ENCODE measurements at places on chromosomes 2 and 18.

GRCh38 chr18:50830544-50830943 lies 10.7 kb upstream of the MRO start:
- no peak for DNase-seq

GRCh38 chr2:174337337-174338146 lies 2.8 kb downstream of the SP9 start:
- no peak for DNase-seq

DNA sequence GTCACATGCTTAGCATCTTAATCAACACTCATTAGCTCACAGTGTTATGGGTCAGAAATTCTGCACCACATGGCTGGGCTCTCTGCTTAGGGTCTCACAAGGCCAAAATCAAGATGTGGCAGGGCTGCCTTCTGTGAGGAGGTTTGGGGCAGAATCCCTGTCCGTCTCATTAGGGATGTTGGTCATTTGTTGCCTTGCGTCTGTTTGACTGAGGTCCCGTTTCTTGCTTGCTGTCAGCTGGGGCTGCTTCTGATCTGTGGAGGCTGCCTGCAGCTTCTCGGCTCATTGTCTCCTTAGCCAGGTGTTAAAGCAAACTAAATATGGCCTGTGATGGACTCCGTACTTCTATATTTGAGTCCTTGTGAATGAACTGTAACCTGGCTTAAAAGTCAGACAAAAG lies 146.5 kb downstream of the NDUFA10 start:
- no peak for DNase-seq

GRCh38 chr2:238138331-238139195 lies at the start of gene KLHL30:
KLHL30 (plus strand) TSS chr2:238138668; CDS start chr2:238140755, 2,087 bp downstream.
- no peak for DNase-seq

DNA sequence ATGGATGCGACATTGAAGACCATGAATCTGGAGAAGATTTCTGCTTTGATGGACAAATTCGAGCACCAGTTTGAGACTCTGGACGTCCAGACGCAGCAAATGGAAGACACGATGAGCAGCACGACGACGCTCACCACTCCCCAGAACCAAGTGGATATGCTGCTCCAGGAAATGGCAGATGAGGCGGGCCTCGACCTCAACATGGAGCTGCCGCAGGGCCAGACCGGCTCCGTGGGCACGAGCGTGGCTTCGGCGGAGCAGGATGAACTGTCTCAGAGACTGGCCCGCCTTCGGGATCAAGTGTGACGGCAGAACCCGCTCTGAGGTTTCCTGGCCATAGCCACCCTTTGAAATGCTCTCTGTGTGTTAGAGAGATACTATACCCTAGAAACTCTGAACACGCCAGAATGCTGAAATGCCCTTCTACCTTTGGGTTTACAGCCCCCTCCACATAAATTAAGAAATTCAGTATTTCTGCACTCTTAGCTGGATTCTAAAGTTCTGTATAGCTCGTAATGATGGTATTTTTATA lies 659 bp downstream of the CHMP1B start:
- peak; percentile 27 for DNase-seq

GRCh38 chr2:36410681-36411080 lies 55.1 kb downstream of the CRIM1 start:
- DNase-seq: no peak

DNA sequence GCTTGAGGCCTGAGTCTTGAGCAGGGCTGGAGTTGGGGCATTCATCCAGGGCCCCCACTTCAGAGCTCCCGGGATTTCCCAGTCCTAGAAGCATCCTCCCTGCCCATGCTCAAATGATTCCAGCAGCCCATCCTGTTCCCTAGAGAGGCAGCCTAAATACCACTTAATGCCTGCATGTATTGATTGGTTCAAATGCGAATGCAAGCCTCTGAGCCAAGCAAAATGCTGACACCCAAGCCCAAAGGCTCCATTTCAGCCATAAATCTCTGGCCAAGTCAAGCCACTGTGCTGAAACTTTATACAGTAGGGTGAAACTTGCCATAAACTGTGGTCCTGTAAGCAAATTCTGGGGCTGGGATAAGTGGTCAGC lies 279.8 kb downstream of the CLIP4 start:
- no peak for DNase-seq

GRCh38 chr18:25121442-25121841 lies 230.5 kb downstream of the ZNF521 start:
- no peak for DNase-seq

GRCh38 chr2:17620841-17621240 lies 80.3 kb downstream of the VSNL1 start:
- DNase-seq: no peak

- peak; percentile 95 for DNase-seq
These were observed 12.2 kb upstream of the KIF1A start for GRCh38 chr2:240832205-240832727.

DNA sequence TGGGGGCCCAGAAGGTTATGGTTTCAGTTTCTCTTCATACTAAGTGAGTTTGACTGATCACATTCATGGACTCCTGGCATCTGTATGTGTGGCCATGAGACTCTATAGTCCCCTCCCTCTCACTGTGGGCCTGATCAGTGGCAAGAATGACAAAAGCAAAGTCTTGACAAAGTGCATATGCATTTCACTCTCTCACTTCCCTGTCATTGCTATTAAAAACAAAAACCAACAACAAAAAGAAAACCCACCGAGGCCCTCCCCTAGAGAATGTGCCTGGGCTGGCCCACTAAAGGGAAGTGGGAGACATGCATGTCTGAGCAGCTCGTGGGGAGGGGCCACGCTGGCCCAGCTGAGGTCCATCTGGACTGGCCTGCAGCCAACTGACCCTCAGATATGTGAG lies 600.1 kb upstream of the RAB6C start:
- DNase-seq: no peak

DNA sequence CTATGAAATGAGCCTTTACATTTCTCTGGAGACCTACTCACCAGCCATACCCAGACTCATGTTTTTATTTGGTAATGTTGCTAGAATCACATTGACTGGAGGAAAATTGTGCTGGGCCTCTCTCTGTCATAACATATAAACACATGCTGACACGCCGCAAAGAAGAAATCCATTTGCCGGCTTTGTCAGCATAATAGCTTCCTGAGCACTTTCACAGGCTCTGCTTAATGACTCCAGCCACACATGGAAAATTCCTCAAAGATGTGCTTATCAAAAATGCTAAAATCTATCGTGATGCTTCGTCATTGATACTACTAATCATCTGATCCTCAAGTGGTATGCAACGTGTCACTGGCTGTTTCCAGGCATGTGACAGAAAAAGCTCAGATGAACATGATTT lies 63.1 kb downstream of the RND3 start:
- no peak for DNase-seq

GRCh38 chr2:108182489-108182888 lies 57.3 kb upstream of the SULT1C3 start:
- DNase-seq: no peak

DNA sequence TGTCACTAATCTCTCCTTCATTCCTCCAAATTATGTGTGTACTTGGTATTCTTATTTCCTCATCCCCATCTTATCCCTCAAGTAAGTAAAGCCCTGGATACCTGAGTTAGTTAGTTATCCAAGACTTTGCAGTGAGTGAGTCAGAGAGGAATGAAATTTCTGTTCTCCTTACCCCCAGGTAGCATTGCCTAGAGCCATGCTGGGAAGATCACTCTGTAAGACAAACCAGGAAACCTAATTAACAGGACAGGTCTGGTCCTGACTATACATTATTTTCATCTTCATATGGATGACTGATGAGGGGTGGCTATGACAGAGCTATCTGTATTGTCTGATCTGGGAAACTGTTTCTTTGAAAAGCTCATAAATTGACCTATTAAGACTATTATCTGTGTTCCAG lies 55.0 kb upstream of the ITGA6 start:
- no peak for DNase-seq

- DNase-seq: no peak
These were observed 784.9 kb downstream of the EPHA4 start for GRCh38 chr2:220787251-220787650.

DNA sequence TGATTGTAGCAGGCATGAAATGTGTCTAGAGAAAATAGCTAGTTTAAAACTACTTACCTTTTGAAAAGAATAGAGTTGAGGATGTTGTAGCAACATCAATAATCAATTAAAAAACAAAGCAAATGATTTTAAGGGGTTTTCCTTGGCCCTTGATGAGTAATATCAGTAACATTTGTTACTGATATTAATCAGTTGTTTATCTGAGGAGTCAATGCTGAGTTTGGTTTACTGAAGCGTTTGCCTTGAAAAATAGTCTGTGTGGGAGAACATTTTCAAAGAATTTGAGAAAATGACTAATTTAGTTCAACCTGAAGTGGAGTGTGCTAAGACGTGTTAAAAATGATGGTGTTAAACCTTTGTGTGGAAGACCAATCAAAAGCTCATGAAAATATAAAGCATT lies 9.3 kb downstream of the PTH2R start:
- no peak for DNase-seq

GRCh38 chr2:207112383-207112782 lies 53.4 kb downstream of the KLF7 start:
- DNase-seq: no peak
